ENCODE measurements at places on chromosomes 3 and 15.

DNA sequence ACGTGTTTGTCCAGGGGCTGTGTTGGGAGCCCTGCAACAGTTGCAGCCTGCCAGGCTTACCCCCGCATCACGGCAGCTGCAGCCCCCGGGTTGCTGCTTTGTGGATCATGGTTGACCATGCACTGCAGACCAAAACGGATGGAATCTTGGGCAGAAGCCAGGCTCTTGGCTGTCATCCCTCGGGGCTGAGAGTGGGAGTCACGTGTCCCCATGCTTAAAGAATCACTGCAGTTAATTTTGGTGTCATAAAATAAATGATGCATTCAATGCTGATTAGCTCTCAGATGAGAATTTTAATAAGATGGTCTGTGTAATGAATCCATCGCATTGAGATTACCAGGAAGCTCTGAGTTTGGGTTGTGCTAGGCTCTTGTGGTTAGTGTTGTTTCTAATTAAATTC, 115.6 kb downstream of the CHDH start:
- no peak for DNase-seq

GRCh38 chr15:66482539-66482938, 15.0 kb downstream of the SNAPC5 start:
- no peak for DNase-seq

DNA sequence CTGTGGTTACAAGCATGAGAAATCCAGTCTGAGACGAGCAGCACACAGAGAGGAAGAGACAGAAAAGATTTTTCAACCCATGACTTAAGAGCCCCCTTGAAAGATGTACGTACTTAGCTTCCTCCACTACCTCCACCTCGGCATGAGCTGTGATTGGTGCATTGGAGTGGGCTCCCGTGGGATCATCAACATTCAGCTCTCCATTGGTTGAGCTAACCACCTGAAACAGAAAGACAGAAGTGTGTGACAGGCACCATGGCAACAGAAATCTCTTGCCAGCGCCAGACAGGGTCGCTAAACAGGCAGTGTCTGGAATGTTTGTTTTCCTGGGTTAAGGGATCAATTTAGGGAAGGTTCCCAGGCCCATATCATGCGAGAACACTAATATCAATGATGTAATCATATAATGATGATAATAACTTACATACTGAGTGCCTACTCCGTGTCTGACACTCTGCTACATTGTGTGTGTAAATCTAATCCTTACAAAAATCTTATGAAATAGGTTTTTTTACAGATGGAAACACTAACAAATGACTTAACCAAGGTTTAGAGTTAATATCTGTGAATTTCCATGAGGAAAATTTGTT, 17.5 kb upstream of the PPIB start:
- DNase-seq = no peak

GRCh38 chr3:39271363-39271914, 8.4 kb downstream of the CX3CR1 start:
- DNase-seq = no peak

DNA sequence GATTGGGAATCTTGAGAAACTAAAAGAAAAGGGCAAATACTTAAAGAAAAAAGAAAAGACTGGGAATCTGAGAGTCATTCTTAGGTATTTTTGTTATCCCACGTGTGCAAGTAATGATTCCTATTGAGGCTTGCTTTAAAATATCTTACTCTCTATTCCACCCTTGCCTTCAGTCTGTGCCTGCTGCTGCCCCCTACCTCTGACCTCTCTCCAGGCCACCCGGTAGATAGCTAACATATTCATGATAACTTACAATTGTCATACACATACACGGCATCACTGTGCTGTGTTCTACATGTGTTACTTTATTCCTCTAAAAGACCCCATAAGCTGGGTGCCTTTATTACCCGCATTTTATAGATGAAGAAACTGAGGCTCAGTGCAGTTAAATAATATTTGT, 27.8 kb upstream of the ATP13A3 start:
- DNase-seq = no peak

GRCh38 chr3:141945726-141946485, 69.5 kb downstream of the ATP1B3 start:
- no peak for DNase-seq

GRCh38 chr3:42667096-42667522, 13.6 kb downstream of the ZBTB47 start:
- DNase-seq = no peak

DNA sequence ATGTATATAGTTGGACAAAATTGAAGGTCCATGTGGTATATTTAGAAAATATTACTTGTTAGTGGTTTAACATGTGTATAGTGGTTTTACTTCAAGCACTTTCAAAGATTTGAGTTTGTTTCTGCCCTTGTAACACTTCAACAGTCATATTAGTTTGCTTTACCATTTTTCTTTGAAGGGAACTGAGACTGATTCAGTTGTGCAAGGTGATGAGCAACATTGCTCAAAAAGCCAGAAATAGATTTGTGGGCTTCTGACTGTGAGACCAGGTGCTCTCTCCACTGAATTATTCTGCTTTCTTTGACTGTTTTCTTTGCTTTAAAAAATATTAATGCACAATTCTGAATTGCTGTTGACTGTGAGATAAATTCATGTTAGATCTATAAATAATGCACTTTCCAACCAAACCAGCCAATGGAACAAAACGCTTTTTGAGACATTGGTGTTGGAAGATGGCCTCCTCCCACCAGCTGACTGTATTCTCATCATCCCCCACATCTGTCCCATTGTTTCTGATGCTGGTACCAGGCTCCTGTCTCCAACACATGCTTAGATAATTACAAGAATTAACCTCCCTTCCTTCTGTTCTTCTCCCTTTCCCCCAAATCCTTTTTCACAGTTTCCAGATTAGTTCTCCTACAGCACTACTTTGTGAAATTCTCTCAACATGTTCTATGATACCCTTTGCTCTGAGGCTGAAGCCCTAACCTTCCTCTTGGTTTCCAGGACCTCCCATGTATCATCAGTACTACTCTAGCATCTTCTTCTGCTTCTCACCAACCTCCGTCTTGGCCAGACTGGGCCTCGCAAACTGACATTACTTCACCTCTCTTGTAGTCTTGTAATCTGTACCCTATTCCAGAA, 27.9 kb downstream of the PLCL2 start:
- DNase-seq = no peak

DNA sequence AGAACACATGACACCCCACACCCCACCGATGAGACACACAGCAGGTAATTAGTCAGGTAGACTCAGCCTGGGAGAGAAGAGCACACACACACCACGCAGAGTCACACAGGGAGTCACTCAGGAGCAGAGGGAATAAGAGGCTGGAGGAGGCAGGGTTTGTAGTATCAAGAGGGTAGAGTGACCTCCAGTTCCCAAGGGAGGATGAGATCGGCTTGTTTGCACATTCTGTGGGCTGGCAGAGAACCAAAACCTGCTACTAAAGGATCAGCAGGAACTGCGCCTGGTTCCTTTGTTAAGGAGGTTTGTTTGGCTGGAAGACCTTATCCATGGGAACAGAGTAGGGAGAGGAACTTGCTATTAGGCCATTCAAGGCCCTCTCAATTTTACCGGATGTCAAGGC, 281.4 kb upstream of the SLCO3A1 start:
- DNase-seq = peak; percentile 25

DNA sequence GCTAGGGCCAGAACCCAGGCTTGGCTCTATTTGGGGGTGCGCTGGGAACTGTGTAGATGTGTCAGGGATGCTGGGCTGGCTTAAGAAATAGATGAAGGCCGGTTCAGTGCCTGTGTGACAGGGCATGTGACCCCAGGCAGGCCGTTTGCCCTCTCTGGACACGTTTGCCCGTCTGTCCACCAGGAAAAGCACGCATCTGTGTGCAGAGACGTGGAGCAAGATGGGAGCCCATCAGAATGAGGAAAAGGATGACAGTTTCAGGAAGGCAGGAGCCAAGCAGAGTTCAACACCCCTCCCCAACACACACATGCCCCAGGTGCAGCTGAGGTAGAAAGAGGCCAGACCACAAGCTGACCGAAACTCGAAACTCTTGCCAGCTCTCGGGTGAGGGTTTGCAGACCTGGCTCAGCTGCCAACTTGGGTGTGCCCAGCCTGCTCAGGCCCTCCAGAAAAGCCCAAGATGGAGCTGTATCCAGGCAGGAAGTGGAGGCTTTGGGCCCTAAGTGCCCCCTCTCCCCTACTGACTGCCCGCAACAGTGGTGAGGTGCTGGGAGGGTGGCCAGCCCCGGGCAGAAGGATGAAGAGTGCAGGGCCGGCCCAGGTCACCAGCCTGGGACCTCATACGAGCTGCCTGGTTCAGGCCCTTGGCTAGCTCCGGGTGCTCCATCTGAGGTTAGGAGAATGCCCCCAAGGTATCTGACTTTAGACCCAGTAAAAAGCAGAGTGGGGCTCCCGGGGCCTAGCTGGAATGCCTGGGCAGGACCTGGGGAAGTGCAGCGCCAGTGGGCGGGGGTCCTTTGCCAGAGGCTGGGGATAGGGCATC, 10.2 kb upstream of the MESP1 start:
- no peak for DNase-seq
